Tibial nerve (tissue), 4 donors: ENCODE measurements at places on chromosomes 5 and 9. TPM values are rescaled to one million over a fixed set of nuclear protein-coding genes. Genes with fewer than 3 reads are reported as not detected.
A peak's percentile ranks its signal among the peaks of the same experiment; 100 is the strongest.

The CCDC69 gene
- 95.6 TPM for total RNA-seq

The LRRC70 gene
- 6.7 TPM for total RNA-seq

The DIPK1B gene
- total RNA-seq, result 9.4 TPM

The PCDH1 gene
- total RNA-seq, result 55.5 TPM

The NR5A1 gene
- total RNA-seq, result not detected

The PAIP2 gene
- total RNA-seq, result 99.2 TPM

The DRD1 gene
- 0.21 TPM for total RNA-seq

- DNase-seq, result no peak
These were observed 80.1 kb downstream of the ITGA1 start for GRCh38 chr5:52867809-52868208.

DNA sequence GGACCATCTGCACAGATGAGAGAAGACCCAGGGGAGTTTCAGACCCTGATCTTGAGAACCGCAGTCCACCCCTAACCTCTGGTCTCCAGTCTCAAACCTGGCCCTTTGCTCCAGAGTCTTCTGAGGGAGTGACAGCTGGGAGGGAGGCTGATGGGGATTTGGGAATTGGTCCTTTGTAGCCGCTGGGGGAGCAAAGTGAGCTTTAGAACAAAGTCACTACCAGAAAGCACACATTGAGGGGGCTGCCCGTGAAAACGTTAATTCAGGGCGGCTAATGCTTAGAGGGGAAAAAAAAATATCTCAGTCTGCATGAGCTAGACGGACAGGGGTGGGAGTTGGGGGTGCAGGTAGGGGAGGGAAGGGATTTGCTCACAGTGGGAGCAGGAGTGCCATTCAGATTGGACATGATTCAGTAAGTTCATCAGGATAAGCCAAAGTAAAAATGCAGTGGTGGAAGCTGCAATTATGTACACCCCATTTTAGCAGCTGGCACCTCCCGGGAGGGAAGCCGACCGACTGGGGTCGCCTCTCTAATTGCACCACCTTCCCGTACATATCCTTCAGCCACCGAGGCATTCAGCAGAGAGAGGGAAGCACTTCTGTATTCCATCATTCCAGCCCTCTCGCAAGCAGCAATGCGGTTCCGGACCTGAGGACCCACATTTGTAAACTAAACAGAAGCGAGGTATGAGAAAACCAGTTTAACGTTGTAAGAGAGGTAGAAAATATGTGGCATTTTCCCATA is 123.4 kb upstream of the RETREG1 start:
- DNase-seq, result no peak

- no peak for DNase-seq
These were observed 114.4 kb downstream of the STK32A start for GRCh38 chr5:147349241-147349640.

- DNase-seq, result no peak
These were observed 252.7 kb upstream of the GRIA1 start for GRCh38 chr5:153237671-153238332.

DNA sequence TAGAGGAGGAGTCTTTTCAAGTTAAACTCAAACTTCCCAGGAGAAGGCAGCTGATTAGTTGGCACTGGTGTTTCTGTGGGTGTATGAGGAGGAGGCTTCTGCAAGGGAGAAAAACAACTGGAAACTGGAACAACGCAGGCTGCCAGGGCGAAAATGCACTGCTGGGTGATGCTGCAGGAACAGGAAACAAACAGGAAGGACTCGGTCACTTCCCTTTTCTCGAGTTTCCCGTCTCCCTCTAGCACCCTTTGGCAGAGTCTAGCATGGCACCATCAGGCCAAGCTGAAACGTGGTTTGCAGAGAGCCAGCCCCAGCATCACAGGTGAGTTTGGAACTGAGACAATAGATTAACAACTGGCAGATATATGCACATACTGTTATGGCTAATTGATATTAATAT is 77.5 kb upstream of the CAST start:
- DNase-seq, result peak; percentile 12

DNA sequence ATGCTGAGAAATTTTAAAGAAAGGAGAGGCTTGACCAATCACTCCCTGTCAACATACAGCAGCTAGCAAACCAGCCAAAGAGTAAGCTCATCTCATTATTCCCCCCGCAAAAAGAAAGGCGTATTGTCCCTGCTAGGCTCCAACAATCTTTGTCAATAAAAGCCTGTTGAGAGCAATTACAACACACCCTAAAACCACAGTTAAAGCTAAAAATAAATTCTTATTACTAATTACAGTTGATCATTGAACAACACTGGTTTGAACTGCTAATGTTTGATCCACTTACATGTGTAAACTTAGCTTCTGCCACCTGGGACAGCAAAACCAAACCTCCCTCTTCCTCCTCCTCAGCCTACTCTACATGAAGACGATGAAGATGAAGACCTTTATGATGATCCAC is 151.2 kb downstream of the TSSK1B start:
- DNase-seq, result no peak

DNA sequence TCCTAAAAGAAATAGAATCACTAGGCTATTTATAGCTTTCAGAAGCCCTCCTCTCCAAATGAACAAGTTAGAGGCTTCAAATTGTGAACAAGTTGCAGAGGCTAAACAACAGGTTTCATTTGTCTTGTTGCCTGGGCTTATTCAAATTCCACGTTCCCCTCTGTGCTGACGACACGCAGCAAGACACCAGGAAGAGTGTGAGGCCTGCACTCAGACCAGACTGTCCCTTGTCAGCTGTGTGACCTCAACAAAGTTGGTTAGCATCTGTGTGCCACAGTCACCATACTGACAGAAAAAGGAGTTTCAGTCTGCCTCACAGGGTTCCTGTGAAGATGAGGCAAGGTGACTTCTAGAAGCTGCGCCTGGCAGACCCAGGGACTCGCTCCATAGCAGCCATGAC is 22.1 kb upstream of the GABBR2 start:
- DNase-seq, result no peak

- no peak for DNase-seq
These were observed 71.9 kb downstream of the ITGA1 start for GRCh38 chr5:52859628-52860027.

DNA sequence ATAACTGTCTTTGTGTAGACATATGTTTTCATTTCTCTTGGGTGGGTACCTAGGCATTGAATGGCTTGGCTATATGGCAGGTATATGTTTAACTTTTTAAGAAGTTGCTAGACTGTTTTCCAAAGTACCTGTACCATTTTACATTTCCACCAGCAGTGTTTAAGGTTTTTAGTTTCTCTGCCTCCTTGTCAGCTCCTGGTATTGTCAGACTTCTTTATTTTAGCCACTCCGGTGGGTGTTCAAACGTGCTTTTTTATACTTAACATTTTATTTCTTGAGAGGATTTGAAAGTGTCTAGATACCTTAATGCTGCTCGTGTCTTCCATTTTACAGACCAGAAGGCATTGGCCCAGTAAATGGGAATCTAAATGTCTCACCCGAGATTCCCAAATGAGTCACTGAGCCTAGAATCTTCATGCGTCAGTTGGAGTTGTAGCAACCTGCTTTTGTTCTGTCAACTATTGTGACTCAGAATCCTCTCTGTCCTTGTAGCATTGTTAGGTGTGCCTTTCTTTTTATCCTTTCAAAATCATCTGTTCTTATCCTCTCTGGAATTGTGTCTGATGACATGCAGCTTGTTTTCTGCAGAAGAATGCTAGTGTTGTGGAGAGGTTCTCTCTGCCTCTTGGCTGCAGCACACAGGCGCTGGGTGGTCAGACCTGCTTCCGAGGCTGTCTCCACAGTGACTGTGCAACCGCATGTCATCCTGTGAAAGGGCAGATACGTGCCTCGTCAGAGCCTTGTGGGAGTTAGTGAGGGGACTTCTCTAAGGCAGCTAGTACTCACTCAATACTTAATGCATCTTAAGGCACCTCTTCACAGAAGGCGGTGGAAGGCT is 291.8 kb downstream of the AOPEP start:
- peak; percentile 37 for DNase-seq

- no peak for DNase-seq
These were observed 361.4 kb upstream of the RFX3 start for GRCh38 chr9:3887221-3887653.

DNA sequence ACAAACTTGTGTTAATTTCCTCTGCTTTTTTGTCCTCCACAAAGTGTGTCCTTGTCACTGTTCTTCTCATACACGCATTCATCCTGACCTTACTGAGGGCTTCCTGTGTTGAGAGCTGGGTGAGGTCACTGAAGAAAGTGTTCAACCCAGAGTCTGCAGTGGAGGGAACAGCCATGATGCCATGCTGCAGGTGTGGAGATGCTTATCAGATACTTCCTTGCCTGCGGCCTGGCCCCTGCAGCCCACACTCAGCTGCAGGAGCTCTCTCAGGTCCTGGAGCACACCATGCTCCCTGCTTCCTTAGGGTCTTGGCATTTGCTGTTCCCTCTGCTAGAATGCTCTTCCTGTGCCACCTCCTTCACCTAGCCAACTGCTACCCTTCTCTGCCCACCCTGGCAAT is 108.1 kb upstream of the SPRY4 start:
- no peak for DNase-seq

DNA sequence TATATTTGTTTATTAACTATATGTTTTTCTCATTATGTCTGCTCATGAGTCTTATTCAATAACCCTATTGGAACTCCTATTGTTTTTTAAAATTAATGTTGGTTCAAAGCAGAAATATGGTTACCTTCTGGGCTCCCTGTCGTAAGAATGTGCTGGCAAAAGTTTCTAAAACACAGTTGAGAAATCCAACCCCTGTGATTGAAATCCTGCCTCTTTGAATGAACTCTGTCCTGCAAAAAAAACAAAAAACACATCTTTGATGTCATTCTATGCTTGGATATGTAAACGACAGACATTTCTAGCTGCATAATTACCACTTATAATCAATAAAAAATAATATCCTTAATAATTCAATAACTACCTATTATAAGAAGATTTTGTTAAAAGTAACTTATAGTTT is 38.8 kb downstream of the PRELID2 start:
- DNase-seq, result no peak

GRCh38 chr9:108579757-108580439 is 275.9 kb downstream of the ACTL7B start:
- DNase-seq, result no peak

- no peak for DNase-seq
These were observed 20.7 kb upstream of the GRPEL2 start for GRCh38 chr5:149324641-149325040.

DNA sequence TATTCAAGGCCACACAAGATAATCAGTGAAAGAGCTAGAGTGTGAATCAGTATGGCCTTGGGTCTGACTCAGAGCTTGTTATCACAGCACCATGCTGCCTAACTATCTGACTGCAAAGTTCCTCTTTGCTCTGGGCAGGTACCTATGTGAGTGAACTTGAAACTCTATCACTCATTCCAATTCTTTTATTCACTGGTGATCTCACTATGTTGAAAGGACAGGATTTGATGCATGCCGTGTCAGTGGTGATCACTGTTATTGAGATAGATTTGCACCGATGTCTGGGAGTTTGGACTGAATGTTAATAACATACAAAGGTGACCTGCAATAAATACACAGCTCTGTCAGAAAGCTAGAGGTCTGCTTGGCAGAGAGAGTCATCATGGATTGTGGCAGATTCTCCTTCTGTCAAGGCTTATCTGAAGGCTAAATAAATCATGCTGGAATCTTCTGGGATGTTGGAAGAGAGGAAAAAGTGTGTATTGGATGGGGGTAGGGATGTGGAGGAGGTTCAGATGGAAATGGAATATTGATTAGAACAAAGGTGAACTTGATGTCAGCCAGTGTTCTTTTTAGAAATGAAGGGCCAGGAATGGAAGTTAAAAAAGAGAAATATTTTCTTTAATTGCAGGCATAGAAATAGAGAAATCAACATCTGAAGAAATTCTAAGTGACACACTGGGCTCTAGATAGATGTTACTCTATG is 91.8 kb upstream of the TNC start:
- DNase-seq, result no peak

DNA sequence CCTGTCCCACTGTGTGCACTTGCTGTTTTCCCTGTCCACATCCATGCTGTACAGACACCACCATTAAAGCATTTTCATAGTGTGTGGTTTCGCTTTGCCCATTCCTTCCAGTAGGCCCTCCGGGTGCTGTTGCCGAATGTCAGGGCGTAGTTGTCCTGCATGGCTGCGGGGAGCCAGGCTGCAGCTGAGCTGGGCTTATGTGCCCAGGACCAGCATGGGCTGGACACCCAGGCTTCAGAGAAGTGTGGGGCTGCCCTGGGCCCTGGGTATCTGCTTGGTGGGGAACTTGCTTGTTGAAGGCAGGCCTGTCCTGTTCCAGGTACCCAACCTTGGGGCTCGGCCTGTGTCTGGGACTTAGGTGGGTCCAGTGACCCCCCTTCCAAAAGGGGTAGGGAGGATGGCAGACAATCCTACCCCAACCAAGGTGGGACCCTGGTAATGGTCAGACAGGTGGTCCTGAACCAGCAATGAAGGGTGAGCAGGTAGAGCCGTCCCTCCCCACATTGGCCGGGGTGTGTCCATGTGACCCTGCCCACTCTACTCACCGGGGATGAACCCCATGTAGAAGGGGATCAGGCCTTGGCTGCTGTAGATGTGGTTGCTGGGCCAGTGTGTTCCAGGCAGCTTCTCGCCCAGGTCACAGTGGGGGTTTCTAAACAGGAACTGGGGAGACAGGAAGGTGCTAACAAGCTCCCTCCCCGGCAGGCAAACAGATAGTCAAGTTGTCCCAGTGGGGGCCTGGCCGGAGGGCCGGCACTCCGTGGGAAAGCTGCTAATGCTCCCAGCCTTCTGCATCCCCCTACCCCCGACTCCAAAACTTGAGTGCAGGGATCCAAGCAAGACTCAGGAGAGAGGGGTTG is 2.8 kb downstream of the TUBB4B start:
- DNase-seq, result no peak

DNA sequence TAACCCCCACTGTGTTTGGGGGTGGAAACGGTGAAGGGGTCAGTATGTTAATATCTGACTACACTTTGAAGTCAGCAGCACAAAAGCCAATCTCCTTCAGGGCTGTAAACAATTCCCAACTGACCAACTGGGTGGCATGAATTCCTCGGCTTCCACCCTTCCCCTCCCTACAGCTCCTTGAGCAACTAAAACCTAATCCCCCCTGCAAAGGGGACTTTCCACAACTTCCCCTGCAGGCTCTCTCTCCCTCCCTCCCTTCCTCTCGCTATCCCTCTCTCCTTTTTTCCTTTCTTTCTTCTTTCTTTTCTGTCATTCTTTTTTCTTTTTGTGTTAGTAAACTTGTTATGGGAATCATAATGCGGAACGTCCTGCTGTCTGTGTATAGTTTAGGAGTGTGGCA is 65.1 kb upstream of the PTCH1 start:
- no peak for DNase-seq

GRCh38 chr9:84226126-84226525 is 114.4 kb downstream of the SLC28A3 start:
- DNase-seq, result no peak

DNA sequence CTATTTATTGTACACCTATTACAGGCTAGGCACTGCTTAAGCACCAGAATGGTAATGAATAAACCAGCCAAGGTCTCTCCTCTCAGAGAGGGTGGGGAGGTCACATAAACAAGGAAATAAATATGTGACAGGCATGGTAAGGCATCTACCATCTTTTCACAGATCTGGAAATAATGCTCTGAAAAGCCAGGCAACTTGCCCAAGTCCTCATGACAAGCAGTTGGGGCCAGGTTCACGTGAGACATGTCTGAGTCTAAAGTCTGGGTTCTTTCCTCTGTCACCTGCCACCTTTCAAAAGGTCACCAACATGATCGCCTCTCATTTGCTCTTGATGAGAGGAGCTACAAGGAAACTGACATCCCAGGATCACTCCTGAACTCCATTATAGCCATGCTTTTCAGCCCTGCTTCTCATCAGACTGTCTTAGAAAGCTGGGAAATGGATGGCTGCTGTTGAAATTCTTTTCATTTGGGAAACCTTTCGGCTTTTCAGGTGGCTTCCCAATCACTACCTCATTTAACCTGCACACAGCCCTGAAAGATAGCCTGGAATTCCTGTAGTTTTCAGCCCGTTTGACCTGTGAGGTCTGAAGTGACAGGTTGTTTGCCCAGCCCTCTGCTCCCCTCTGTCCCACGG is 123.1 kb downstream of the CRB2 start:
- DNase-seq, result no peak
